Stromal cell of bone marrow (primary cell): ENCODE measurements at places on chromosomes 16 and 17.
A peak's percentile ranks its signal among the peaks of the same experiment; 100 is the strongest.

DNA sequence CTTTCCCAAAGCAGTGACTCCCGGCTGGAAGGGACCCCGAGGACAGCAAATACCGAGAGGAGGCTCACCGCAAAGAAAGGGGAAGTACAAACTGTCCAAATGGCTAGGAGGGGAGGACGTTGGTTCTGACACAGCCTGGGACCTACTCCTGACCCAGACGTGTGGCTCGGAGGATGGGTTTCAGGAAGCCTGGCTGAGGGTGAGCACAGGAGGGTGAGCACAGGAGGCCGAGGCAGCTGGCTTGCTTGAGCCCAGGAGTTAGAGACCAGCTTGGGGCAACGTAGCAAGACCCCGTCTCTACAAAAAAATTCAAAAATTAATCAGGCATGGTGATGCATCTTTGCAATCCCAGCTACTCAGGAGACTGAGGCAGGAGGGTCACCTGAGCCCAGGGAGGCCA is 83.2 kb downstream of the C16orf78 start:
- no peak for DNase-seq

DNA sequence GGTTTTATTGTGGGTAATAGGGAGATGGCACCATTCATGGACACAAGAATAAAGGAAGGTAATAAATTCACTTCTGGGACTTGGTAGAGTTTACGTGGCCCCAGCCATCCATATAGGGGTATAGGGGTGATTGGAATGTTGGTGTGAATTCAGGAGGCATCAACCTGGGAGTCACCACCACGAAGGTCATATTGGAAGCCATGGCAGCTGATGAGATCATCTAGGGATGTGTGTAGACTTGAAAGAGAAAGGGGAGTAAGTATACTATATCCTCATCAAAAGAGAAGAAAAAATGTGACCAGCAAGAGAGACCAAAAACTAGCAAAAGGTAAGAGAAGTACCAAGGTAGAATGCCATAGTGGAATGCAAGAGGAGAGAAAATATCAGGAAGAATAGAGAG is 26.6 kb upstream of the GINS3 start:
- DNase-seq = no peak

DNA sequence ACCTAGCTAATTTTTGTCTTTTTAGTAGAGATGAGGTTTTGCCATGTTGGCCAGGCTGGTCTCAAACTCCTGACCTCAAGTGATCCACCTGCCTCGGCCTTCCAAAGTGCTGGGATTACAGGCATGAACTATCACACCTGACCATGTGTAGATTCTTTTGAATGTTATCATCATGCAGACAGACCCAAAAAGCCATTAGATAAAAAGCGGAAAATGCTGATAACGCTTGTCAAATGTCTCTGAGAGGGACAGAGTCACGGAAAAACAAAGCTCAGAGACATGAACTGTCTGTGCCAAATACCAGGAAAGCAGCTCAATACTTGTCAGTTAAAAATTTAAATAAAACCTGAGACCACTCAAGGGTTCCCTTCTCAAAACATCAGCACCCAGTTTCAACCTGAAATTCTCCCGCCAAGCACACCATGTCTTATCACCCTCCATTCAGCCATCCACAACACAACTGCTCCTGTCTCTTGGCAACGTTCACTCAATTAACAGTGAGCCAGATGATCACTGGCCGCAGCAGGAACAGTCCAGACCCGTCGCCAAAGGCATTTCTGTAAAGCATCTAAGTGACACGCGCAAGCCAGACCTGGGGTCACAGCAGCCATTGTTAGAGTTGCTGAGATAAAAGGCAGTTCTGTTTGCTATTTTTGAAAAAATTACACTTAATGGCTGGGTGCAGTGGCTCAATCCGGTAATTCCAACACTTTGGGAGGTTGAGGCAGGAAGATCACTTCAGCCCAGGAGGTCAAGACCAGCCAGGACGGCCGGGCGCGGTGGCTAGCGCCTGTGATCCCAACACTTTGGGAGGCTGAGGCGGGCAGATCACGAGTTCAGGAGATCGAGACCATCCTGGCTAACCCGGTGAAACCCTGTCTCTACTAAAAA is 29.7 kb downstream of the FANCA start:
- no peak for DNase-seq

DNA sequence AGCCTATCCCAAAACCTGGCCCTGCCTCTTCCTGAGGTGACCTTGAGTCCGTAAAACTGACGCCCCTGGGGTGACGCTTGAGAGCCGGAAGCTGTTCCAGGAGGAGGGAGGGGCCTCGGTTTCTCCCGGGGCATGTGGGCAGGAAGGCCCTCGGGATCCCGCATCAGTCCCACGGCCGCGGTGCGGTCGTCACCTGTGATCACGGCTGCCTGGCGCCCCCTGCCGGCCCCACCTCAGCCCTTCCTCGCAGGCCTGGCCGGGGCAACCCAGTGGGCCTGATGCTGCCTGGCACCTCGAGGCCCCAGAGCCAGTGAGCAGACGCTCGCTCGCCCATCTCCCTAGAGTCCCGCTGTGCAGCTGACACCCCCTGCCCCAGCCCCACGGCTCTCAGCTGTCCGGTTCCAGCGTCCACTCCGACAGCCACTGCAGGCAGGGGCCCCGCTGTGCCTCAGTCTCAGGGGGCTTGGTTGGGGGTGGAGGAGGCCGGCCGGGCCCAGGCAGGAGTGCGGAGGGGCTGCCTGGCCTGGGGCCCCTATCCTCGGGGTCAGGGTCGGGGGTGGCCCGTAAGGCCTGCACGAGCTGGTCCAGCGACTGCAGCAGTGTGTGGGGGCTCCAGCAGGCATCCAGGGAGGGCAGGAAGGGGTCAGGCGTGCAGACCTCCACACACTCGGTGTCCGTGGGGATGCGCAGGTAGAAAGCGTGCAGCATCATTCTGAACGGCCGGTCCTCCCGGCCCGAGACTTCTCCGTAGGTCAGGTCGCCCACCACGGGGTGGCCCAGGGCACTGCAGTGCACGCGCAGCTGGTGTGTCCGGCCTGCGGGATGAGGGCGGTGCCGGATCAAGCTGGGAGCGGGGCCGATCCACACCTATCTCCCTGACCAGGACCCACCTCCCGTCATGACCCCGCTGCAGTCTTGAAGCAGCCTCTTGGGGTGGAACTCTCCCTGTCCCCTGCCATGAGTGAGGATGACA is 2.3 kb downstream of the RPUSD1 start:
- peak; percentile 12 for DNase-seq

DNA sequence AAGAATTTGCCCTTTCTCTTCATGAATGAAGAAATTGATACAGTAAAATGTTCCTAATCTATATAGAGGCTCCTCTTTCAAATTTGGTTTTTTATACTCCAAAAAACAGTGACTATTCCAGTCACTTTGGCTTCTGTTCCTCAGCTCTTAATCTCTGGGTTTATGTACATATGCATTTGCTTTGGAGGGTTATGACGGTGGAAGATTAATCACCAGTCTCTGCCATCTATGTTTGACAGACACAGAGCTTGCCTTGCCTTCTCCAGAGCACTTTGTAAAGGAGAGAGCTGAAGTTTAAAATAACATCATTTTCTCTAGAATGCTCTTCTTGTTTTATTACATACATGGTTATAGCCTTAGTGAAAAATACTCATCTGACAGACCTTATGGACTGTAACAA is 99.3 kb downstream of the NLK start:
- DNase-seq = no peak

GRCh38 chr16:62977876-62978275 is 941.6 kb upstream of the CDH8 start:
- no peak for DNase-seq

GRCh38 chr17:40980596-40980995 is 3.5 kb downstream of the KRT40 start:
- peak; percentile 45 for DNase-seq

- DNase-seq = no peak
These were observed 2.9 kb upstream of the MT1M start for GRCh38 chr16:56629531-56629930.

GRCh38 chr16:29743827-29744531 is 1.8 kb downstream of the C16orf54 start:
- DNase-seq = no peak

DNA sequence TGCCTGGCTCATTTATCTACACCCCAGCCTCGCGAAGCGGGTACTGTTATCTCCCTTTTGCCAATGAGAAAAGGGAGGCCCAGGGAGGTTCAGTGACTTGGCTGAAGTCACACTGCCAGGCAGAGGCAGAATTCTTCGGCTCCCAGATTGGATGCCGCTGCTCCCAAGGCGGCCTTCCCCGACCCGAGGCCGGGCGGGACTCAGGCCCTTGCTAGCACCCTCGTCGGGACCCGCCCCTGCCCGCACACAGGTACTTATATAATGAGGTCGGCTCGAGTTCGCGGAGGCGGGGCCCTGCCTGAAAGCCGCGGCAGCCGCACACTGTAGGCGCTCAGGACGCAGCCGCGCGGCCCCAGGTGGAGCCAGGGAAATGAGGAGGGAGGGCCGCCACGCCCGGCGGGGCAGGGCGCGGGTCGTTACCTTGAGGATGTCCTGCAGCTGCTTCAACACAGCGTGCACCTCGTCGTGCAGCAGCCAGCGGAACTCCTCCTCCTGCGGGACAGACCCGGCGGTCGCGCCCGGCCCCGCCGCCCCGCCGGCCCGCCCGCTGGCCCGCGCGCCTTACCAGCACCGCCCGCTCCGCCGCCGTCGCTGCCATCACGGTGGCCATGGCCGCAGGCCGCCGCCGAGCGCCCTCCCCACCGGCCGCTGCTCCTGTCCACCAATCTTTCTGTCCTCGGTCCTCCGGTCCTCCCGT is at the start of gene ROGDI:
ROGDI (minus strand) TSS at position 672 of the 697 bp plus-strand sequence; CDS start at position 610, 62 bp downstream.
- DNase-seq = peak; percentile 19

DNA sequence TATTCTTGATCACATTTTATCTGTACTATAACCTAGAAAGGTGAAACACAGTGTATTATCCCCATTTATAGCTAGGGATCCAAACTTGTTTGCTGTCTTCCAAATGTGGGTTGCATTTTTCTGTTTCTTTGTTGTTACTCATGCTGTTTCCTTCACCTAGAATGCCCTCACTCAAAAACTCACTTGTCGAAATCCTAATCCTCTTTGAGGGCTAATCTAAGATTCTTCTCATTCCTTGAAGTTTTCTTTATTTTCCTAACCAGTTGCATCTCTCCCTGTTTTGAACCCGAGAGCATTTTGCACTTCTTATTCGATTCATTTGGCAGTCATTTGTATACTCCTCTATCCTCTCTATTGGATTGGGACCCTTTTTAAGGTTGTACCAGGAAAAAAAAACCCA is 9.6 kb downstream of the CALCOCO2 start:
- no peak for DNase-seq

GRCh38 chr17:18368946-18369345 is 5.6 kb upstream of the SHMT1 start:
- DNase-seq = no peak

GRCh38 chr16:49460786-49461470 is 87.3 kb downstream of the C16orf78 start:
- no peak for DNase-seq

DNA sequence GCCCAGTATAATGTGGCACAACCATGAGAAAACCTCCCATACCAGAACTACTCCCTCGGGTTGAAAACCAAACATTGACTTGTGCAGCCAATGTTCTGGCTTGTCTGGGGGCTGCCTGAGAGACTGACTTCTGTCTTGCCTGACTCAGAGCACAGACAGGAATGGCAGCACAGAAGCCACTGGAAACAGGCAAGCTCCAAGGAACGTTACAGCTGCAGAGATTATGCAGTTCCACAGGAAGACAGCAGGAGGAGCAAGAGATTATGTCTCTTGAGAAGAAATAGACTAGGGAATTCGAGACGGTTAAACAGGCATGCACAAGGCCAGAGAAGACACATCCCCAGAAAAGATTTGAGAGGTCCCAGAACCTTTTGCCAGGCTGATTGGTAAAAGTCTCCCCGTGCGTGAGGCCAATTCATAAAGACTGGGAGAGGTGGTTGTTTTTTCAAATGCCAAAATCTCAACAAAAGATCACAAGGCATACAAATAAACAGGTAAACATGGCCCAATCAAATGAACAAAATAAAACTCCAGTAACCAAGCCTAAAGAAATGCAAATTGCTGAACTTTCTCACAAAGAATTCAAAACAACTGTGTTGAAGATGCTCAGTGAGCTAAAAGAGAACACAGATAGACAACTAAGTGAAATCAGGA is 90.6 kb upstream of the CDH5 start:
- peak; percentile 63 for DNase-seq

- no peak for DNase-seq
These were observed 130.8 kb upstream of the EEF2KMT start for GRCh38 chr16:5228369-5228768.

DNA sequence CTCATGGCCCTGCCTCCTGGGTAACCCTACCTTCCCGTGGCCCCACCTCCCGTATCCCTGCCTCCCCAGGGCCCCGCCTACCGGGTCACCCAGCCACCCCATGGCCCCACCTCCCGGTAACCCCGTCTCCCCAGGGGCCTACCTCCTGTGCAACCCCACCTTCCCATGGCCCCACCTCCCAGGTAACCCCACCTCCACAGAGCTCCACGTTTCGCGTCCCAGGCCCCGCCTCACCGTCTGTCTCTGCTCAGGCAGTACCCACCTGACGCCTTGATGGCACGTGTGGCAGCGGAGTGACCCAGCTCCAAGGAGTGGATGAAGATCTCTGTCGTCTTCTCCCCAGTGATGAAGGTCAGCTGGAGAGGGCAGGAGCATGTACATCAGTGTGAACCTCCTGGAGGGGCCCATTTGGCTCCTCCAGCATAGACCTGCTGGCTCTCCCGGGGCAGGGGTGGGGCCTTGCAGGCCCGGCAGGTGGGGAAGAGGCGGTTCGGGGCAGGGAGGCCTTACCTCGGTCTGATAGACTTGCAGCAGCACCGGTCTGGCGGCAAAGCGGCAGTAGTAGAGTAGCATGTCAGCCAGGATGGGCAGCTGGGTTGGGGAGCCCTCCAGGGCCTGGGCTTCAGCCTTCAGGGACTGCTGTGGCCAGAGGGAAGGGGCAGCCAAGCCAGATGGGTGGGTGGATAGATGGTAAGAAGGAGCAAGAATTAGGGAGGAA is 18.7 kb upstream of the PIK3R6 start:
- DNase-seq = no peak

GRCh38 chr17:82698974-82699442 is 510 bp upstream of the RAB40B start:
- no peak for DNase-seq

DNA sequence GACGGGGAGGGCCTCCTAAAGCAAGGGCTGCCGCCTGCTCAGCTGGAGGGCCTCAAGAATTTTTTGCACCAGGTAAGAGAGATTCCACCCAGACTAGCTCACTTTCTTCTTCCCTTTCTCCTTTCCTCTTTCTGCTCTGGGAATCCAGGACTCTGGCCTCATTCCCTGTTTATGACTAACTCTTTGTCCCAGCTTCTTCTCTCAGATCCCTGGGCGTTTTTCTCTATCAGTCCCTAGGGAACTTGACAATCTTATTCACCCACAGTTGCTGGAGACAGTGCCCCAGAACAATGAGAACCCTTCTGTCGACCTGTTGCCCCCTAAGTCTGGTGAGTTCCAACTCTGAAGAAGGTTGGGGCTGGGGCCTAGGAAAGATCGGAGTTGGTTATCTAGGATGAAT is 15.6 kb downstream of the CNTROB start:
- DNase-seq = peak; percentile 8

GRCh38 chr16:11619327-11619851 is 32.7 kb upstream of the LITAF start:
- no peak for DNase-seq

DNA sequence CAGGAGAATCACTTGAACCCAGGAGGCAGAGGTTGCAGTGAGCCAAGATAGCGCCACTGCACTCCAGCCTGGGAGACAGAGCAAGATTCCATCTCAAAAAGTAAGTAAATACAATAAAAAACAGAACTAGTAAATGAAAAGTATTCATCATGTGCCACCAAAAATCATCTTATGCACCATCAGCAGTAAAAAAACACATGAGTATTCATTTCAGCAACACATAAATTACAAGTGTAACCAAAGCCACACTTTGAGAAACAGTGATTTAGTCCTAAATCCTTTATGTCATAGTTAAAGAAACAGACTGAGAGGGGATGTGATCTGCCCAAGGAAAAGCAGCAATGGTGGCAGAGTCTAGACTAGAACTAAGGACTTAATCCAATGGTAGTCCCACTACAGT is 13.0 kb downstream of the DCUN1D3 start:
- no peak for DNase-seq
